Endothelial cell of umbilical vein (primary cell): ENCODE measurements at places on chromosomes 4 and X. TPM values are rescaled to one million over a fixed set of nuclear protein-coding genes. Genes with fewer than 3 reads are reported as not detected.

Gene RASSF6
- total RNA-seq = not detected in 2 replicates

- no peaks in the 10 kb centered on the region for H3K4me1 ChIP-seq
- H3K36me3 ChIP-seq = no peaks in the 10 kb centered on the region
- DNase-seq = no peak
Observed at GRCh38 chrX:25156323-25156722, 140.6 kb upstream of the ARX start.

DNA sequence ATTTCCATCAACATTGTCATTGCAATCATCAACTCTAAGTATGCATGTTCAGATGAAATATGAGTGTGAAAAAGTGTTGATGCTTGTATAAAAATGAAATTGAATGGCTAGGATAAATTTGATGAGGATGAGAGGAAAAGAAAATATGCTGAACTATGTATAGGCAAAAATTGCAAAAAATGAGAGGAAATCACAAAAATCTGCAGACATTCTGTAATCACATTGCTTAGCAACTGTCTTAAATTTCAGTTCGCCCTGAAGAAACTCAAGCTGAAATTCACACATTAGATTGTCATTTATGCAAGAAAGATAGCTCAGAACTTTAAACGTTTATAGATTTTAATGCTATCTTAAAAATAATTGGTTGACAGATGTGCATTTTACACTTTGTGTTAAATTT lies 1098.8 kb upstream of the IGFBP7 start:
- no peaks in the 10 kb centered on the region for H3K27me3 ChIP-seq
- no peaks in the 10 kb centered on the region for H3K36me3 ChIP-seq
- no peak overlapping the region for H3K27ac ChIP-seq
- no peaks in the 10 kb centered on the region for H3K4me1 ChIP-seq

Gene FABP2
- total RNA-seq = not detected in 2 replicates

GRCh38 chrX:148204195-148204594 lies 223.1 kb downstream of the FMR1NB start:
- peaks cover 5% of the 10 kb centered on the region for H3K4me1 ChIP-seq
- no peaks in the 10 kb centered on the region for H3K36me3 ChIP-seq
- H3K27me3 ChIP-seq = no peaks in the 10 kb centered on the region
- no peak overlapping the region for H3K4me3 ChIP-seq
- no peak for DNase-seq

- H3K27ac ChIP-seq = no peak overlapping the region
- peak; percentile 5 for DNase-seq
- H3K27me3 ChIP-seq = no peaks in the 10 kb centered on the region
Observed at GRCh38 chr4:56637791-56638190, 43.3 kb downstream of the HOPX start.

- peak overlapping the region; percentile 94 for H3K4me3 ChIP-seq
- peak; percentile 87 for DNase-seq
- no peaks in the 10 kb centered on the region for H3K36me3 ChIP-seq
- H3K27me3 ChIP-seq = no peaks in the 10 kb centered on the region
Observed at GRCh38 chrX:45769761-45770582, 569.3 kb upstream of the DIPK2B start.

Gene EDNRA
- not detected in 2 replicates for total RNA-seq

DNA sequence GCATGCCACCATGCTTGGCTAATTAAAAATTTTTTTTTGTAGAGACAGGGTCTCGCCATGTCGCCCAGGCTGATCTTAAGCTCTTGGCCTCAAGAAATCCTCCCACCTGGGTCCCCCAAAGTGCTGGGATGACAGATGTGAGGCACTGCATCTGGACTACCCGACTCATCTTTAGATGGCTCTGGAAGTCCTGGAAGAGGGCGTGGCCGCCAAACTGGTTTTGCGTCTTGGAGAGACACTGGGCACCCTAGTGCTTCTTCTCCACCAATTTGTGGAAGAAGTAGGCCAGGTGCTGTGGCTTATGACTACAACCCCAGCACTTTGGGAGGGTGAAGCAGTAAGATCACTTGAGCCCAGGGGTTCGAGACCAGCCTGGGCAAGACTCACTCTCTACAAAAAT lies 47.6 kb downstream of the HOPX start:
- no peaks in the 10 kb centered on the region for H3K36me3 ChIP-seq
- no peaks in the 10 kb centered on the region for H3K27me3 ChIP-seq
- peaks cover 3% of the 10 kb centered on the region for H3K4me1 ChIP-seq
- H3K27ac ChIP-seq = no peak overlapping the region
- DNase-seq = no peak

GRCh38 chrX:11575332-11575731 lies 90.4 kb downstream of the ARHGAP6 start:
- no peak overlapping the region for H3K27ac ChIP-seq
- no peak for DNase-seq
- H3K4me1 ChIP-seq = no peaks in the 10 kb centered on the region
- no peaks in the 10 kb centered on the region for H3K36me3 ChIP-seq

DNA sequence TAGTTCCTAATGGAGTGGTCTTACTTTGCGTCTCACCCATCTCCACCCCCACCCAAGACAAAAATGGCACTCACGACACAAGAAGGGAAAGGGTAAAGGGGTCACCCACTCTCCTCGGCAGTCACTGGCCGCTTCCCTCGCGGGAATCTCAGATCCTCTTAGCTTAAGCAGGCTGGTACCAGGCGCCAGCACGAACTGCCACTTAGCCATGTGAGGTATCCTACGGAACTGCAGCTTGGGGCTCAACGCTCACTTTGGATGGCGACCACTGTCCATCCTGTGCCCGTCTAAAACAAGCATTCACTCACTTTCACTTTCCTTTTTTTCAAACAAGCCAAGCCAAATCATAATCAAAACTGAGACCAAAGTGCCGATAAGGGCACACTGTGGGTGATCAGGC lies 14.6 kb upstream of the MAGIX start:
- no peaks in the 10 kb centered on the region for H3K27me3 ChIP-seq
- H3K36me3 ChIP-seq = no peaks in the 10 kb centered on the region
- no peak for DNase-seq

DNA sequence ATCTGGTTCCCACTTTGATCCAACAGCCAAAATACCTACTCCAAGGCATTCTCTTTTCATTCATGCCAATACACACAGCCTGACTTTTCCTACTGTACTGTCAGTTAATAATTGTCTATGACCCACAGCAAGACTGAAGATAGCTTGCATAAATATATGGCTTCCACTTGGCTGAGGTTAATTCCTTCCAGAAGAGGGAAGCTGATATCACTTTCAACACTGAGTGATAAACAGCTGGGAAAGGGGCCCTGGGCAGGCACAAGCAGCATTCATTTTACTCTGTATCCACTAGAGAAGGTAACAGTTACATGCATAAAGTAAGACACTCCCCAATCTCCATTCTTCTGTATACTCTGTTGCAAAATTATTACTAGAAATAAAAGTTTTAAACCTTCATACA lies 200.2 kb upstream of the UGT8 start:
- no peak overlapping the region for H3K4me3 ChIP-seq
- no peaks in the 10 kb centered on the region for H3K4me1 ChIP-seq
- H3K27me3 ChIP-seq = peaks cover 9% of the 10 kb centered on the region

- no peaks in the 10 kb centered on the region for H3K27me3 ChIP-seq
- no peak overlapping the region for H3K4me3 ChIP-seq
- H3K4me1 ChIP-seq = peaks cover 5% of the 10 kb centered on the region
- no peak overlapping the region for H3K27ac ChIP-seq
- DNase-seq = peak; percentile 13
- H3K36me3 ChIP-seq = no peaks in the 10 kb centered on the region
Observed at GRCh38 chr4:17309567-17310268, 202.2 kb downstream of the QDPR start.

Gene VSIG4
- total RNA-seq = not detected in 2 replicates

Gene ZXDB
- 8.4 and 8.7 TPM in 2 replicates for total RNA-seq
